Stimulated activated CD8-positive, alpha-beta memory T cell treated with anti-CD3 and anti-CD28 coated beads, Interleukin-4, amount 100 ng/mL, for 1 hour (primary cell): ENCODE measurements at places on chromosomes 12 and 14.

GRCh38 chr12:111045941-111046340 lies 125.6 kb upstream of the MYL2 start:
- DNase-seq, result no peak

DNA sequence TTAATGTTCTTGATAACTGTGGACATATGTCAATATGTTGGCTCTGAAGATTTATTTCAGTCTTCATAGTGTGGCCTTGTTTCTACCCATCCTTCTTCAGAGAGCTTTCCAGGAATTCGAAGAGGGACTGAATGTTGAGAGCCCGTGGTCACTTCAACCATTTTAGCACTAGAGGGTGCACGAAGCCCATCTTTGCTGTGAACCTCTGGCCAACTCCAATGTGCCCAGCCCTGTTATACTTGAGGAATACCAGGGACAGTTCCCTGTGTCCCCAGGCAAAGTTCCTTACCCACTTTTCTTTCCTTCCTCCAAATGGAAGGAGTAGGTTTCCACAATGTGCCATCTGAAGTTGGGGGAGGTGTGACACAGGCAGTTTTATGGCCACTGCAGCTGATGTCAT lies 603.5 kb downstream of the RPL10L start:
- DNase-seq, result no peak

DNA sequence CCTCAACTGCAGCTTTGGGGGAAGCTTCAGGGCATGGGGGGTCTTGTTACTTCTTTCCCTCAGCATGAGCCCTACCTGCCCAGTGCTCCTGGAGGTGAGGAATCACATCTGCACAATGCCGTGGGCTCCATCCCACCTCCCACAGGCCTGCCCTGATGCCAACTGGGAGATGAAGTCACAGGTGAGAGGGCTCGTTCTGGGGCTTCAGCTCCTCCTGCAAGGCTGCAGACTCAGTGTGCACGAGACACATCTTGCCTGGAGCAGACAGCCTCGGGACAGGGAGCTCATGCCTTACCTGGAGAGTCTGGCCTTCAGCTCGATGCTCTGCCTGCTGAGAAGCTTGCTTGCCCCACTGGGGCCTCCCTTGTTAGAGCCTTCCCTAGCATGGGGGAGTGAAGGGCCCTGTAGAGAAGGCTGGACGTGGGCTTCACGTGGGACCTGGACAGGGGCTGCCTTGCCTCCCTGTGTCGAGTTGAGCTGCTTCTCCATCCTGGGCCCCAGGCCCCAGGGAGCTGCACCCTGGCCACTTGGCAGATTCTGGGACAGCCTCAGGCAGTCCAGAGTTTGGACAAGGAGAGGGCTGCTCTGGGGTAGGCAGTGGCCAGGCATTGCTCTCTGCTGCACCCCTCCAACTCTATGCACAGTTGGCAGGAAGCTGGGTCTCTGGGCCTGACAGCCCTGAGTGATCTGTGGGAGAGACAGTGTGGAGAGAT lies 171.4 kb downstream of the KIF26A start:
- no peak for DNase-seq

DNA sequence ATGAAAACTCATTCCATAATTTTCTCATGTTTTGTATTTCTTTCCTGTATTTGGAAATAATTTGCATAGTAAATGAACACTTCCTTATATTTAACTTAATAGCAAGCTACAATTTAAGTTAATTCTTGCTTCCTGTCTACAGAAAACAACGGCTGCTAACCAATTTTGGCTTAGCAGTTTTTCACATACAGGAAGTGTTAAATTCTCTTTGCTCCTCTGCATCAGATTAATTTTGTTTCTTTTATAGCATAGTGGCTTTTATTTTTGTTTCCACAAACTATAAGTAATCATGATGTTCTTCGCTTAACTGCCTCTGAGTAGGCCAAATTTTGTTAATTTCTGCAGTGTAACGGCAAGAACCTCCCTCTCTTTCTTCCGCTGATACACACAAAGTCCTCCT lies 182.9 kb downstream of the ALX1 start:
- no peak for DNase-seq

GRCh38 chr14:77311217-77311616 lies 9.5 kb downstream of the POMT2 start:
- DNase-seq, result no peak
